ENCODE measurements at places on chromosomes 5 and 9. TPM values are rescaled to one million over a fixed set of nuclear protein-coding genes. Genes with fewer than 3 reads are reported as not detected.

The SLC46A2 gene
- not detected for total RNA-seq

The C9orf50 gene
- not detected for total RNA-seq

The CCL21 gene
- total RNA-seq, result not detected

The DOLPP1 gene
- 11.0 TPM for total RNA-seq

The SLC1A3 gene
- total RNA-seq, result 14.3 TPM

The DOK3 gene
- 8.4 TPM for total RNA-seq

The HRH2 gene
- total RNA-seq, result not detected

The PCDHB11 gene
- total RNA-seq, result 0.30 TPM

All from smooth muscle cell of the umbilical artery (primary cell).